ENCODE measurements at places on chromosomes 3 and 15.
A peak's percentile ranks its signal among the peaks of the same experiment; 100 is the strongest.

DNA sequence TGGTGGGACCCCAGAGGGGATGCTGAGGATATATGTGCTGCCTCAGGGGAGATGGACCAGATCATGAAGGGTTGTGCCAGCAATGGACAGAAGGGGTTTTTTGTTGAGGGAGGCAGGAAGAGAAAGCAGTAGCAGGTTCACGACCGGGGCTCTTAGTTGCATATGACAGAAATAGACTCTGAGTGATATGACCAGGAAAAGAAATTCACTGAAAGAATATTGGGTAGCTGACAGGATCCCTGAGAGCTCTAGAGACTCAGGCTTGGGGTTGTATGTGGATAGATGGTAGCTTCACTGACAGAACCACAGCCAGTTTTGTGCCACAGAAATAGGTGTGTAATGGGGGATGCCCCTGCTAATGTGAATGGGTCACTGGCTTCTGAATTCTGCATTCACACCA lies 241.6 kb downstream of the ZNF621 start:
- no peak for DNase-seq

GRCh38 chr3:59082106-59082505 lies 32.3 kb upstream of the CFAP20DC start:
- DNase-seq = no peak

GRCh38 chr3:170144437-170144843 lies 37.1 kb downstream of the PHC3 start:
- no peak for DNase-seq

DNA sequence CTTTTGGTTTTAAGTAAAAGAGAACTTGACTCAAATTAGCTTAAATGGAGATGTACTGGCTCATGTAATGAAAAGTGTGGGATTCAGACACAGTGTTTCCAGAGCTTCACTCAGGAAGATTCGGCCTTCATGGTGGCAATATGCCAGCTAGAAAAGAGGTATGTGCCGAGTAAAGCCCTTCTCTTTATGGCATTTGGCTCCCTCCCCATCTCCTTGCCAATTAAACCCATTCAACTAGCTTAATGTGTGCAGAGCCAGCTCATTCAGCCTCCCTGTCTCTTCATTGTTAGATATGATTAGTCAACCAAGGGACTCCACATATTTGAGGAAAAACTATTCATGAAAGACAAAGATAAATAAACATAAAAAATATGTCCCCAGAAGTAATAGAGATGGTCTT lies 15.0 kb upstream of the TRANK1 start:
- no peak for DNase-seq

DNA sequence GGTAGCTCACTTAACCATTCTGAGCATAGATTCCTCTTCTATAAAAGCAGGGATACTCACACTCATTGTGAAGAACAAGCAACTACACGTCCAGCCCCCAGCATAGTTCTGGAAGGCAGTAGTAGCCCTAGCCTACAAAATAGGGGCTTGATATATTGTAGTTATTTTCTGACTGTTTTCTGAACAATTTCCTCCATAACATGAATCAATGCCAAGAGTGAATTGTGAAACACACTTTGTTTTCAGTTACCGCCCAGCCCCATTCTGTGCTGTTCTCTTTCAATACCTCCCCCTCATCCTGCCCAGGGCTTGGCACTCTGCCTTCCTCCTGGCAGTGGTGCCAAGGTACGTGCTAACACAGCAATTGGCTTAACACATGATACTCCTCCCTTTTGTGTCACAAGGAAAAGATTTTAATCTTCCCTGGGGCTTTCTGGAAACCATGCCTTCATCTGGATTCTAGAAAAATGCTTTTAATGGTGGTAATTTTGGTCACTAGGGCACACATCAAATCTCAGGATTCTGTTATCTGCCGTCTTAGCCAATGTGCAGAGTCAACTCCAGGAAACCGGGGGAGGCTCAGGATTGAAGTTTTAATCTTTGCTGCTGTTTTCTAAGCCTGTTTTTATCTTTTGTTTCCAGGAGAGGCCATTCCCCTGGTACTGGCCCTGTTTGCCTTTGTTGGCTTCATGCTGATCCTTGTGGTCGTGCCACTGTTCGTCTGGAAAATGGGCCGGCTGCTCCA lies 37.2 kb downstream of the IL20RB start:
- no peak for DNase-seq

- peak; percentile 64 for DNase-seq
These were observed 44.0 kb downstream of the CCDC54 start for GRCh38 chr3:107421170-107421792.

DNA sequence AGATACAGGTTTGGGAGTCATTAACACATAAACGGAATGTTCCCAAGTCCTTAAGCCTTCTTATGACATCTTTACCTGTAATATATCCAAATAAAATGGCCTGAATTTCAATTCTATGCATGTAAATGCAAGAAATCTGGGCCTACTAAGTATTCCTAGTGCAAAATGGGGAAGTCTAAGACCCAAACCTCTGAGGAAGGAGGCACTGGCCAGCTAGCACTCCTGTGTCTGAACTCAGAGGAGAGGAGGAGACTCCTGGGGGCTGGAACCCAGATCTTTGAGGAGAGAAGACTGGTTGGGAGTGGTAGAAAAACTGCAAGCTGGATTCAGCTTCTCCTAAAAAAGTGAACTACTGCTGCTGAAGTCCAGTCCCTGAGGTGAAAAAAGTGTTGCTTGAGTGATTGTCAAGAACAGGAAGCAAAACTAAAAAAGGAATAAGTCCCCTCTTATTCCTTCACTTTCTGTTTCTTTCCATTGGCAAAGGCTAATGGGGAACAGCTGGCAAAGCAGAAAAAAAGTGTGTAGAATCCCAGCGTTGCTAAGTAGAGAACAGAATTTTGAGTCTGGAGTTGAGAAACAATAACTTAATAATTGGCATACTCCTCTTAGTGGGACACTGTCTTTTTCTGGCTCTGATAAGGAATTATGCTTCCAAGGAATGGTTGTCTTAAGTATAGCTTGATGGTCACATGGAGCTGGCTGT lies 54.8 kb upstream of the ATP2C1 start:
- no peak for DNase-seq

DNA sequence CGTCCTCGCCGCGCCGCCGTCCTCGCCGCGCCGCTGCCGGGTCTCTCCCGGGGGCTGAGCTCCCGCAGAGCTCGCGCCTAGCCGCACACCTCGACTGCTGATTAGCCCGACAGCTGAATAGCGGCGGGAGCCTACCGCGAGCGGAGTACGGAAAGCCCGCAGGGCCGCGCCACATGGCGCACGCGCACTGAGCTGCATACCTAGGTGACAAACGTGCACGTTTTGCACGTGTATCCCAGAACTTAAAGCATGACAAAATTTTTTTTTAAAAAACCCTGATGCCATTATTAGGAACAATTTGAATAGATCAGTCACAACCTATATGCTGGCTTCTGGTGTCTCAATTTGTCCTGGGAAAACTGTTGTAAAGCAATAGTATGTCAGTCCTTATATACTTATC lies at the start of gene GOLGA8A:
GOLGA8A (minus strand) TSS at position 122 of the 400 bp plus-strand sequence. CDS start 48,117 bp downstream, outside the sequence.
- DNase-seq = peak; percentile 85

DNA sequence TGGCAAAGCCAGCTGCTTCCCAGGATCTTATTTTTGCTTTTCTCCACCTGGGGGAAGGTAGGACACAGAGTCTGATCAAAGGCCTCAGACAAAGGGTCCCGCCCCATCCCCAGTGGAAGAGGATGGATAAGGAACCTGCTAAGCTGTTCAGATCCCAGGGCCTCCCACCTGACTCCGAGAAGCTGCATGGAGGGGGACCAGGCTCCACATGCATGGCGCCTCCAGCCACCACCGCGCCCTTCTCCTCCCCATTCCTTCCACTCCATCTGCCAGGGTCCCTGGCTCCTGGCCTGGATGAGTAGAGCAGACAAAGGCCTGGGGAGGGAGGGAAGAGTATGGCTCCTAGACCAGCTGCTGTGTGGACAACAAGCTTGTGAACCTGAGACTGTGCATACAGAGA lies 20.0 kb upstream of the CRABP1 start:
- DNase-seq = no peak

DNA sequence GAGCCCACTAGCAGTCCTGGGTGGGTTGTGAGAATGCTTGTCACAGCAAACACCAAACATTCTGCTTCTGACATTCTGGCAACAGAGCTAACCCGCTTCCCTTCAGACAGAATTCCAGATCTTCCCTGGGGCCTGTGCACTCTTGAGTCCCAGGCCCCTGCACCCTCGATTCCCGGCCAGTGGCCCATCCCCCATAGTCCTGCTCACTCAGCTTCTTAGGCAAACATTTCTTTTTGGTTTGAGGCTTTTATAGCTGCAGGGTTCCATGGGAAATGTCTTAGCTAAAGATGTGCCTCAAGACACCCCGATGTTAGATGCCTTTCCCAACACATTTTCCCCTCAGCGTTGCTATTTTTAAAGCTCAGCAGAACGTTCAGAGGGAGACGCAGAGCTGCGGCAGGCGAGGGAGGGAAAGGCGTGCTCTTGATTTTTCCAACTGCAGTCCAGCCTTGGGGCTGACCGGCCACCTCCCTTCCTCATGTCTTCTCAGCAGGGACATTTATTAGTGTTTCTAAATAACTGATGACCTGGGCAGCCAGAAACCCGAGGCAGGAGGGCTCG lies 35.2 kb downstream of the ABTB1 start:
- DNase-seq = no peak

DNA sequence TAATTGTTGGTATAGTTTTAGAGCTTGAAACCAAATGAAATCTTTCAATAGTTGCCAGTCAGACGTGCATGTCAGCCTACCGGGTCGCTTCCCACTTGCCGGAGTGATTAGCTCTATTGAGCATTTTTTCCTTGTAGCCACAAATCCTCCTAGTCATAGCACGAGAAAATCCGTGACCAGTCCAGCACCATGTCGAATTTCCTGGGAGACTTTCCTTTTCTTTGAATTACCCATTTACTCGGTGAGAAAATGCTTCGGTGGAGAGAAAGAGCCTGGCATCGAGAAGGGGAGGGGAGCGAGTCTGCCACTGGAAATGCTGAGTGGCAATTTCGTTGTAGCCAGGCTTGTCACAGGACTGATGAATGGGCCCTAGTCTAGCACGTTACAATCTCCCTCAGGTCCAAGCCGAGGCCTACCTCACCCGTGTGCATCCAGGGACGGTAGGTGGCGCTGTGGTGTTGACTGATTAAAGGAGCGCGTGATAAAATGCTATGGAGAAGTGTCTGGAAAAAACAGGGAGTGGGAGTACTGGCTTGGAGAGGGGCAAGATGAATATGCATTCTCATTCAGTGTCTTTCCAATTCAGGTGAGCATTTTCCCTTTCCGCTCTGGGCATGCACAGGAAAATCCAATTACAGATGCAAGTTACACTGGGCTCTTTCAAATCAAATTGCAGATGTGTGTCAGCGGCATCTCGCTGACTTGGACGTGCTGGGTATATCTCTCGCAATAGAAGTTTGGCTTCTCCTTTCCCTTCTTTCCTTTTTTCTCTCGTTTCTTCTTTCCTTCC lies 238.8 kb downstream of the EDEM1 start:
- peak; percentile 44 for DNase-seq

GRCh38 chr3:54427501-54427900 lies 305.1 kb downstream of the CACNA2D3 start:
- DNase-seq = no peak

DNA sequence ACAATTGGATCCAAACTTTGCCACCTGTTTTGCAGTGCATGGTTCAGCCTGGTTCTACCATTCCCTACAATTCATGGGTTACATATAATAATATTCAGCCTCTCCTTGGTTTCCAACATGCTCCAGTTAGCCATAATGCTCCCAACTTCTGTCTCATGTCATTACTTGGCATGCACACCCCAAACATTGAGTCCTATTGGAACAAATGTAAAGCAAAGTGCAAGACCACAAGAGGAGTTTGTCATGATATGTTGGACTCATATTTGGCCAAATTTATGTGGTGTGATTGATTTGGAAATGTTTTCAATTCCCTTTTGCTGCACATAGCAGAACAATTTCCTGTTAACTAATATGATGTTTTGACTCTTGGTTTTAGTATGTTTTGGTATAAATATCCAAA lies 50.2 kb downstream of the KCNAB1 start:
- no peak for DNase-seq

DNA sequence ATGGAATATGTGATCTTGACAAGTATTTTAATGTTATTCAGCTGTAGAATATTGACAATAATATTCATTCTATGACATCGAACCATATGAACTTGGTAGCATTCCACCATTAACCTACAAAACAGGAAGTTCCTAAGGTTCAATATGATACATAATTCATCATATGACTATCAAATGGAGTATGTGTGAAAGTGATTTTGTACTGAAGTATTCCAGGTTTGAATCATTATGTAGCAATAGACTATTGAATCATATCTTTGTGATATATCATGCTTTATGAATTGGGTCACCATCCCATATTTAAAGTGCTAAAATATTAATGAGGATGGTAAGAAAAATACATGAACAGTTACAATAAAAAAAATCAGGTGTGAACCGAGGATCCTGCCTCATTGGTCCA lies 95.1 kb downstream of the TP63 start:
- no peak for DNase-seq

DNA sequence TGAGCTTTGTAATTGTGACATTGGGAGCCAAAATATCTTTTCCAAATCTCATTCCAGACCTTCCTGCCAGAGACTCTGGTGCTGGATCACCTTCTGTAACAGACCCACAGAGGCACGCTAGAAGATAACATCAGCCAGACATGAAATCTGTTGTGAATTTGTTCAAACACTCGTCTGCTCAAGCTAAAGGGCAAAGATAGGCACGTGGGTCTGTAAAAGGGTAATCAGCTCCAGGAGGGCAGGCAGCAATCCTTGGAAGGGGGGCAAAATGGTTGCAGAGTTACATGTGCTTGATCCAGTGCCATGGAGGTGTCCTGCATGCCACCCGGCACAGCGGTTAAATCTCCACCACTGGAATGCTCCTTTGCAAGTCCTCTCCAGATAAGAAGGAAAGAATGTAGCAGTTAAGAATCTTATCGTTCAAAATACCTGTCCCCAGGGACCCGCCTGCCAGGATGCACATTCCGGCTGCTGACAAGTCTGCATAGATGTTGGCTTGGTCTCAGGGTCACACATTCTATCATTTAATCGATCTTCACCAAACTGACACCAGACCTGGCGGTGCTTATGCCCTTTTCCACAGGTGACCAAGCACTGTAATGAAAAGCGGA lies 74.8 kb downstream of the ADAMTS9 start:
- DNase-seq = no peak

GRCh38 chr3:146274833-146275232 lies 23.9 kb upstream of the PLSCR4 start:
- DNase-seq = no peak

All from CD4-positive, alpha-beta T cell treated with Interleukin-15 for 4 hours (primary cell).